Kidney glomerular epithelial cell (primary cell): ENCODE measurements at places on chromosomes 1 and 21.

GRCh38 chr1:152907686-152908601 is at the start of gene IVL:
IVL (plus strand) TSS chr1:152908546; CDS start chr1:152909798, 1,252 bp downstream.
- DNase-seq, result no peak

DNA sequence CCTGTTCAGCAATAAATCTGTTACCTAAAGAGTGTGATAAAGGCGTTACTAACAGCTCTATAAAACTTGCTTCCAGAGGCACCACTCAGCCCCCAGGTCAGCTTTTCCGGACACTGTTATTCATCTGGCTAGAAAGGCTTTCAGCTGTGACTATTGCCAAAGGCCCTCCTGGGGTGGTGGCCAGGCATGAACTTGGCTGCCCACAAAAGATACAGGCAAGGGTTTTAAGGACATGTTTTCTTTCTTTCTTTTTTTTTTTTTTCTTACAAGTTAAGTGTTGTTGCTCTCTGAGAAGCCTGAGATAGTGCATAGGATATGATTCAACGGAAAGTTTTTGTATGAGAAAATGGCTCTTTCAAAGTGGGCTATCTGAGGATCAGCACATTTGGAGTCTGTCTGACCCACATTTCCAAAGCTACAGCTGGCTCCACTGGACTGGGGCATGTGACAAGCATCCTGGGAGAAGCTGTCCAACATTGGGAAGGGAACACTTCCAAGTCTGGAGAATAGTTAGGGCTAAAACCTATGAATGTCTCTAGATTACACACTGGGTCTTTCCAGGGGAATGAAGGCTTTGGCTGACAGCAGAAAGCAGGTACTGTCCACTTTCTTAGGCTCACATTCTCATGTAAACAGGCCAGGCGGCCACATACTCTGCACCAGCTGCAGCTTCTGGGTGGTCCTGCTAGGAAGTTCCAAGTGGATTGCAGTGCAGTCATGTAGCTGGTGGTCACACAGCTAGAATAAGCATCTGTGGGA is 639.7 kb downstream of the LMO4 start:
- peak; percentile 38 for DNase-seq

DNA sequence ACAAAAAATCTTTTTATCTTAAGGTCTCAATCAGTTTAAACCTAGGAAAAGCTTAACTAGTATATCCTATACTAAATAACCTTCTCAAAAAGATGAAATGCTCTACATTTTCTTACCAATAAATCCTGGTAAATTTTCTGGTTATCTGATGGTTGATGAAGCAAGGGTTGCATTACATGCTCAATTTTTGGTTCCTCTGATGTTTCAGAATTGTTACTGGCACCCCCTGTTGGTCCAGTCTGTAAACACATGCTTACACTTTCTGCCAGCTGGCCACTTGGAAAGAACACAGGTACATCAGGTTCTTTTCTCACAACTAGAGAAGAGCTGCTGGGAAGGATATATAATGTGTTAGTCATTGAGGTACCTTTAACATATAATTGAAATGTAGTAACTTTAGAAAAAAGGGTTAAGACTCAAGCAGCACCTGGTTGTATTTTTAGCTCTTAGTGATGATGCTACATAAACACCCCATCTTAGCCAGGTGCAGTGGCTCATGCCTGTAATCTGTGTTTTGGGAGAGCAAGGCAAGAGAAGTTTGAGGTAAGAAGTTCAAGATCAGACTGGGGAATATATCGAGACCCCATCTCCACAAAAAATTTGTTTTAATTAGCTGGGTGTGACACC is 30.9 kb upstream of the TAL1 start:
- peak; percentile 30 for DNase-seq

DNA sequence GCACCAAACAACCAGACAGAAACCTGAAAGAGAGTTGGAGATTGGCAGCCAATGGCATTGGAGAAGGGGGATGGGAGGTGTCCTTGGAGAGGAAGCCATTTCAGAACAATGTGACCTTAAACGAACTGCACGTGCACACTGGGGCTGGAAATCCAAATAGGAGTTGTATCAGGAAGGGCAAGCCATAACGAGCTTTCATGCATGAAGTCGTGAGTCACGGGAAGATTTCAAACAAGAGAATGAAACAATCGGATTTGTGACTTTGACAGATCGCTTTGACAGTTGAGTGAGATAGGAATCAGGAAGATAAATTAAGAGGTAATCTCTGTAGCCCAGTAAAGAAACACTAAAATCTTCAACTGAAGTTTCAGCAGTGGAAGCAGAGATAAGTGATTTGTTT is 445.8 kb upstream of the ZP4 start:
- DNase-seq, result peak; percentile 6

DNA sequence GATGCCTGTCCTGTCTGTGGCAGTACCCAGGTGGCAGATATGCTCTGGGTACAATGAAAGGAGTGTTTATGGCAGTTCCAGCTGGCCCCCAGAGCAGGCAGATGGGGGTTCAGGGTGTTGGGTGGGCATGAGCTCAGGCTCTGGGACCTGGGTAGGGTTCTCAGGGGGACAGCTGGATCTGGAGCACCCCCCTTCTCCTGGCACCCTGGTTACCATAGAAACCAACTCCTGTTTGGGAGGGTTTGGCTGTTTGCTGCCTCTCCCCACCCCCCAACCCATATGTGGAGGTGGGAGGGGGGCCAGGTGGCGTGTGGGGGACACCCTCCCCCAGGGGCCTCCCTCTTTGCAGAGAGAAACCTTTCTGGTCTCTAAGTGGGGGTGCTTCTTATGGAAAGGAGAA is 7.1 kb downstream of the FOXO6 start:
- no peak for DNase-seq

- DNase-seq, result peak; percentile 17
These were observed 131.5 kb downstream of the CNIH3 start for GRCh38 chr1:224747578-224747977.

- no peak for DNase-seq
These were observed 5.5 kb downstream of the RNF223 start for GRCh38 chr1:1068517-1069055.

DNA sequence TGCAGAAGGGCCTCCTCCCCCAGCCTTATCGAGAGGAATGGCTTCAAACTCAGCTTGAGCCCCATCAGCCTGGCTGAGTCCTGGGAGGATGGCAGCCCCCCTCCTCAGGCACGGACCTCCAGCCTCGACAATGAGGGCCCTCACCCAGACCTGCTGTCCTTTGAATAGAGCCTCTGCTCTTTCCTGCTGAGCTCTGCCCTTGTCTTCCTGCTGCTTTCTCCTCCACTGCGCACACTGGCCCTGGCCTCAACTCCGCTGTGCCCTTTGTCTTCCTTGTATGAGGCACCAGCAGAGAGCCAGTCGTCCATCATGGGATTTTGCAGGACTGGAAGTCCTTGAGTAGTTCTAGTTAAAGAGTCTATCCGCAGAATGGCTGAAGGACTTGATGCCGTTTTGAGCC is 2.0 kb downstream of the C1orf226 start:
- no peak for DNase-seq

DNA sequence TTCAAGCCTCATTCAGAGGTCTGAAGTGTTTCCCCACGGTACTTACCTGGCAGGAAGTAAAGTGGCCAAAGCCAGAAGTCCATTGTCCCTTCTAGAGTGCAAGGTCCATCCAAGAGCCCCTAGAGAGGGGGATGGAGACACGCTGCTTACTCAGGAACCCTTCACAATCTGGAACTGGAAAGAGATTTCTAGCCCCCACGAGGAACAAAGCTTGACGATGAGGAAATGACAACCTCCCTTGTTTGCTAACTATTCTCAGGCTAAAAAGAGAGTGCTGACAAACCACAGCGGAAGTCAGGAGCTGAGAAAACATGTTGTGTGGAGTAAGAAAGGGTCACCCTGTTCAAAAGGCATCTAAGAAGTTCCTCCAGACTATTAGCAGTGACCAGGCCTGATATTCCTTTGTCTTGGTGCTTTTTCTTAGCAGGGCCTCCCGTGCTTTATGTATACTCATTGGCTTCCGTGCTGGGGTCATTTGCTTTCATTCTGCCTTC is at the start of gene FCMR:
Gene FCMR, minus strand, starts transcription at position 170 of the 494 bp plus-strand sequence. Its CDS starts 87 bp downstream, at position 83.
- DNase-seq, result no peak

DNA sequence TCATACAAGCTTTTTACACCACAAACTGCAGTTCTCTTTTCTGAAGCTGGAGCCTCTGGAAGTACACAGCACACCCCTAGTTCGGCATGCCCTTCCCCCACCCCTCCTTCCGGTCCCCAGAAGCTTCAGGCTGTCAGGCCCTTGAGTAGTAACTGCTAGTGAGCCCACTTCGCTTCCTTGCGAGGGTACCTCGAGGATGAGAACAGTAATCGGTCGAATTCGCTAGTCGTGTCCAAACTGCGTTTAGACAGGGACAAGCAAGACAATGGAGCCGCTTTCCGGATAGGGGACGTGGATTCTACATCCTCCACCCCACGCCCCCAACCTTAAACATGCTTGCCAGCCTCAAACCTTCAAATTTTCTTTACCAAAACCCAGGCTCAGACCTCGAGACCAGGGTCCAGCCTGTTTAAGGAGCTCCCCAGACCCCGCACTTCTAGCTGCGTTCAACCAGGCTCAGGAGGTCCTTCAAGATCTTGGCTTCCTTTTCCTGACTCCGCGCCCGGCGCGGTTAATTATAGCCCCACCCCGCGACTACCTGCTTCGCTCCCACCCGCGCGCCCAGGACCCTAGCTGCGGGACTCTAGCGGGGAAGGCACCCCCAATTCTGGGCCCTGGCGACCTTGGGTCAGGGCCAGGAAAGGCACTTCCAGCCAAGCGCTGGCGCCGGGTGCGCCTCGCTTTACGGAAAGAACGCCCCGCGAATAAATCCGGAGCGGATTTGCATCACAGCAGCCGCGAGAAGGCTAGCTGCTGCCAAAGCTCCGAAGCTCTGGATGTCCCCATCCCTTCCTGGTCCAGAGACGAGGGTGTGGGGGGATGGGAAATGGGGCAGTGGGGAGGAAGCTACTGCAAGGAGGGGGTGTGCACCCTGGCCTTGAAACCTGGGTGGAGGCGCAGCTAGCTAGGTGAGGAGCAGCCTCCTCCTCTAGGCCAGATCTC is 8.1 kb upstream of the TSPAN1 start:
- no peak for DNase-seq
